ENCODE measurements at places on chromosomes 4 and X.

GRCh38 chr4:58265734-58266133 is 1155.5 kb upstream of the IGFBP7 start:
- no peak for DNase-seq

DNA sequence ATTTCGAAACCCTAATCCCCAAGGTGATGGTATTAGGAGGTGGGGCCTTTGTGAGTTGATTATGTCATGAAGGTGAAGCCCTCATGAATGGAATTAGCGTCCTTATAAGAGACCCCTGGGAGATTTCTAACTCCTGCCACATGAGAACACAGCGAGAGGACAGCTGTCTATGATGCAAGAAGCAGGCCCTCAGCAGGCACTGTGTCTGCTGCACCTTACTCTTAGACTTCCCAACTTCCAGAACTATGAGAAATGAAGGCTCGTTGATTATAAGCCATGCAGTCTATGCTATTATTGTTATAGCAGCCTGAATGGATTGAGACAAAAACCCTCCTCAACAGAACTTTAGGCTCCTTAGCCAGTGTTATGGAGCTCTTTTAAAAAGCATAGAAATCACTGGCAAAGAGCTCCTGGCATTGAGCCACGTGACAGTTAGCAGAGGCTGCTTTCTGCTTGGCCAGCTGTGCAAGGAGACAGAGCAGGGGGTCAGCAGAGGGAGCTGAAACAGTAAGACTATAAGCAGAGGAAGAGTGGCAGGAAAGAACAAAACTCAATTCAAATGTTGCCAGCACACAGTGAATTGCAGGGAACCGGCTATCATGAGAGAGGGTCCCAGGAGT is 219.2 kb upstream of the FAT1 start:
- DNase-seq: no peak

GRCh38 chr4:26268246-26268645 is 52.6 kb upstream of the RBPJ start:
- no peak for DNase-seq

DNA sequence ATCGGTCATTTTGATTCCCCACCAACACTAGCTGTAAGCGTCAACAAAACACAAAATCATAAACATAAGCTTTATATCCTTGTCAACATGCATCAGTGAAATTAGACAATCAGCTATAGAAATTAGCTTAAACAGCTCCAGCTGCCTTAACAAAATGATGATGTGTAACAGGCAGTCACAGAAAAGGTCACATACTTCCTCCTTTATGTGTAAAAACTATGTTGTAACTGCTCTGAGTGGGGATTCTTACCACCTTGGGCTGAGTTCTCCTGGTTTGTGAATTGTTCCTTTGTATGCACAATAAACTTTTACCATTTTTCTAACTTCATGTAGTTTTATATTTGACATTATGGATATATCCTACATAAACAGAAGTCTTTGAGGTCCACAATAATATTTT is 73.9 kb upstream of the MAP9 start:
- DNase-seq: no peak

GRCh38 chr4:153467897-153468262 is 1.7 kb downstream of the TMEM131L start:
- DNase-seq: no peak

DNA sequence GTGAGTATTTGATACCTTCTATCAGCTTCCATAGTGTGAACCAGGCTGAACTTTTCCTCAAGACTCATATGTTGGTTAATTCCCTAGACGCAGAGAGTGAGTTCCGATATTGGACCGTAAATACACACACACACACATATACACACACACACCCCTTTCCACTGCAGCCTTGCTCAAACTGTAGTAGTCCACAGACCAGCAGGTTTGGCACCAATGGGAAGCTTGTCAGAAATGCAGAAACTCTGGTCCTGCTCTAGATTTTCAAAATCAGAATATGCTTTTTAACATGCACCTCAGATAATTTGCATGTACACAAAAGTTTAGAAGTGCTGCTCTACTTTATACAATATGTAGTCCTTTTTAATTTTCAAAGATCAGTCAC is 27.6 kb upstream of the ZNF280C start:
- no peak for DNase-seq

DNA sequence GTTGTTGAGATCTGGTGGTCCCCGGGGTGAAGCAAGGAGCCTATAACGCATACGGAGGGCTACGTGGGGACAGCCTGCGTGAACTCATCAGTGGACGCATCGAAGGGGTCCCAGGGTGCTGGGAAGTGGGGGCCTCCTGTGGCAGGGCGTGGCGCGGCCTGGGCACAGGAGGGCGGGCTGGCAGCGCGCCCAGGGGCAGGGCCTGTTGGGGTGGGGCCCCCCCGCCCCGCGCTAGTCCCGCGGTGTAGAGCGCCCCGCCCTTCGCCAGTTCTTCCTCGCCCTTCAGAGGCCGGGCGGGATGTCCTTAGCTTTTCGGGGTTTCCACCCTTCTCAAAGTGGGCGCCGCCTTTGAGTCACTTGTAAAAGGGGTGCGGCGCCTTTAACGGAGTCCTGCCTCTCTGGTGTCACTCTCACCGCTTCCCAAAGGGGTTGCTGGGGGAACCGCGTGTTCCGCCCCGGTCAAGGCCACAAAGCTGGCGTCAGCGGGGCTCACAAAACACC is 632 bp downstream of the PLP2 start:
- no peak for DNase-seq

- no peak for DNase-seq
Measured at GRCh38 chr4:100359441-100359840, 158.4 kb downstream of the EMCN start.

DNA sequence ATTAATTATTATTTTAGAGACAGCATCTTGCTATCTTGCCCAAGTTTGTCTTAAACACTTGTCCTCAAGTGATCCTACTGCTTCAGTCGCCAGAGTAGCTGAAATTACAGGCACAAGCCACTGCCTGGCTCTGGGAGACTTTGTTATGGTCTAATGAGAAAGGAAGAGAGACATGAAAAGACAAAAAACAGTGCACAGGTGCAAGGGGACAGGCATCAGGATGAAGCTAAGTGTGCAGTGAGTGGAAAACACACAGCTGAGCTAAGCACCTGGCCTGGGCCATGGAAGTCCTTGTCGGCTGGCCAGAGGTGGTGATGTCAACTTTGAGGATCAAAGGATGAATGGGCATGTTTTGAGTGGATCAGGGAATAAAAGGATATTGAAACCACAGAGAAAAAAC is 102.7 kb downstream of the HS3ST1 start:
- DNase-seq: no peak

DNA sequence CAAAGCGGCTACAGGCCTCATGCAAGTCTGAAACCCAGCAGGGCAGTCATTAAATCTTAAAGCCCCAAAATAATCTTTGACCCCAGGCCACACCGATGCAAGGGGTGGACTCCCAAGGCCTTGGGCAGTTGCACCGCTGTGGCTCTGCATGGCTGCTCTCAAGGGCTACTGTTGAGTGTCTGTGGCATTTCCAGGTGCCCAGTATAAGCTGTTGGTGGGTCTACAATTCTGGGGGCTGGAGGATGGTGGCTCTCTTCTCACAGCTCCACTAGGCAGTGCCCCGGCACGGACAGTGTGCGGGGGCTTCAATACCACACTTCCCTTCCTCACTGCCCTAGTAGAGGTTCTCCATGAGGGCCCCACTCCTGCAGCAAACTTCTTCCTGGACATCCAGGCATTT is 60.1 kb downstream of the NWD2 start:
- DNase-seq: no peak

GRCh38 chr4:145041378-145041777 is 56.6 kb downstream of the ANAPC10 start:
- DNase-seq: no peak

GRCh38 chrX:31445542-31445941 is 373.7 kb upstream of the FTHL17 start:
- no peak for DNase-seq

GRCh38 chrX:118528071-118528737 is 32.6 kb downstream of the DOCK11 start:
- no peak for DNase-seq

DNA sequence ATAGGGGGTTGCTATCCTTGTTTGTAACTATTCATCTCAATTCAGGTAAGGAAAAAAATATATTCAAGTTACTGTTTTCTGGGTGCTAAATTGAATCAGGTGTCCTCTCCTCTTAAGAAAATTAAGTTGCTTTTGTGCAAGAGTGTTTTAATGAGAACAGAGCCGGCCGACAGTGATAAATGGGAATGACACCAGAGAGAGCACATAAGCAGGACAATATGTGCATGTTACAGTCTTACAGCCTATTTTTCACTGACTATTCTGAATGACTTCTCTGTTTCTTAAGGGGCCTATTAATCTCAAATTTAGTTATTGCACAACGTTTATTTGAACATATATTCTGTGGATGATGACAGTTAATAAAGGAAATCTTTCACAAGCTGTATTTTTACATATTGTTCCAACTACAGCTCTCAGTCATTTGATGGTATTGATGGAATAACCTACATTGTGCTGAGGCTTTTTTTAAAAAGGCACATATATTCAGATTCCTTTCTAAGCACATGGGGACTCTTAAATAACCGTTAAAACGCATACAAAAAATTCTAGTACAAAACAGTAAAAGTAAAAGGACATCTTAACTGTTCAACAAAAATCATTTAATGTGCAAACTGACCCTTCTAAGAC is 68.4 kb downstream of the SLC10A7 start:
- no peak for DNase-seq

DNA sequence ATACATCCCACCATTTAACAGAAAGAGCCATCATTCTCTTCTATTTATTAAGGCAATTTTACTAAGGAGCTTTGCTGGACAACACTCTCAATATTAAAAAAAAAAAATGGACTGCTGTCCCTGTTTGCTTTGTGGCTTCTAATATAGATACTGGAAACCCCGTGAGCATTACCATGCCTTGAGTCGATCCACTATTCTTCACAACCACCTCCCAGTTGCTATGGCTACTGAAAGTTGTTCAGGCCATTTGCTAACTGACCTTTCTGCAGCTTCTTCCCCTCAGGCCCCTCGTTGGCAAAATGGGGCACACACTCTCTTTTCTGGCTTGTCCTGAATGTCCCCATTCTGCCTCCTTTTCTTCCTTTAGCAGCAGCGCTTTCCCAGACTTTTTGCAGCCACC is 340.4 kb downstream of the NR3C2 start:
- no peak for DNase-seq

GRCh38 chr4:136690360-136690759 is 841.9 kb downstream of the PCDH18 start:
- DNase-seq: no peak

- DNase-seq: no peak
Measured at GRCh38 chrX:151984328-151984727, 9.9 kb upstream of the GABRE start.

GRCh38 chr4:141802333-141802732 is 165.9 kb downstream of the IL15 start:
- no peak for DNase-seq

- DNase-seq: no peak
Measured at GRCh38 chr4:168739886-168740285, 243.0 kb downstream of the PALLD start.

DNA sequence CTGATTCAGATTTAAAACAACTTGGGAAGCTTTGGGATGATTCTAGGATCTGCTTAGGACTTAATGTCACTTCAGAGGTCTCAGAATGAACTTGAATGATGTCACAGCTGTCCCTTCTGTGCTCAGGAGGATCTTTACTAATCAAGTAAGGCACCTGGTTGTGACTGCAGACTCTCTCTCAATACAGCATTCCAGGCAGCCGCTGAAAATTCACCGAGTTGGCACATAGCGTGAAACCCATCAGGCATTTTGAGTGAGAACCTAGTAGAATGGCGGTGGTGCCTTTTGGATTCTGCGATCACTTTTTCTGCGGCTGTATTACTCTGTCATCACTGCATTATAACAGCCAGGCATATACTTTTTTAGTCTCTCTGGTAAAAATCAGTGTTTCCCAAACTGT is 16.5 kb downstream of the SNX25 start:
- DNase-seq: no peak

DNA sequence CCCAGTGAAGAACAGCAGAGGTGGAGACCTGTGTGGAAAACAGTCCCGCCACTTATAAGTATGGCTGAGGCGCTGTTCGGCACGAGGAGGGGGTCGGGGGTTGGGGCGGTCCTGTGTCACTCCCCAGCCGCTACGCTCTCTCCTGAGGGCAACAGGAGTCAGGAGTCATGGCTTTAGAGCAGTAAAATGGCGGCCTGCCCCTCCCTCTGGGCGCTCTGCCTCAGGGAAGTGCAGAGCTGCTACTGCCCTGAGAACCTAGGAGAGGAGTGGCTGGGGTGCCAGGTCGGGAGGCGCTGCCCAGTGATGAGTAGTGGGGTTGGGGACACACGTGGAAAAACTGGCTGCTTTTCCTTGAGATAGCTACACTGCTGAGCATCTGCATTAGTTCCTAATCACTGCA is 551.2 kb upstream of the AMOT start:
- DNase-seq: no peak

- no peak for DNase-seq
Measured at GRCh38 chr4:177008836-177009501, 216.2 kb upstream of the VEGFC start.

DNA sequence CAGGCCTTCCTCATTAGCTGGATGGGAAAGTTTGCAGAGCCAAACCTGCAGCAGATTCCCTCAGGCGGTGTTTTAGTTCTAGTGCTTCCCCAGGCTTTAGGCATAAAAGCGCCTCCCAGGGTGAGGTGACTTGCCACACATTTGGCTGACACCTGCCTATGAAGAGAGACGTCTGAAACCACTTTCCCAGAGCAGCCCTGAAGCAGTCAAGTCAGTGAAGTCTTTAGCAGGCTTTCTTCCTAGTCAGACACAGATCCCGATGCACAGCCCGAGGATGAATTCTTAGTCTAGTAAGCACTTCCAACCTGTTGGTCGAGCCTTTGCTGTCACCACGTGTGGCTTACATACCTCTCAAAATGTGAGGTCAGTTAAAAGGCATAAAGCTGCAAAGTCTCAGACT is 484.1 kb downstream of the SMARCA1 start:
- no peak for DNase-seq

DNA sequence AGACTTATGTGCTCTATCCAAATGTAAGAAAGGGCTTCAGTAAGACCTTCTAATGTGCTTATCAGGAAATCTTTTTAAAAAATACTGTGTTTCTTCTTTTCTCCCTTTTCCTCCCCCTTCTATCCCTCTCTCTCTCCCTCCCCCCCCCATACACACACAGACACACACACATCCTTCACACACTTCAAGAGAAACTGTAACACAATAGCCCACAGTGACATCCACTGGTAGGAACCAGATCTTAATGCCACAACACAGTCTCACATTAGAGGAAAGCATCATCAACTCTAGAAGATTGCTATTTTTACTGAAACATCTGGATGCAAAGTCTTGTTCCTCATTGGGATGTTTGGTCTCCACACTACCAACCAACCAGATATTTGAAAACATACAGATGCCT is 4.6 kb downstream of the PCDH19 start:
- no peak for DNase-seq

GRCh38 chr4:105148356-105148755 is 1.7 kb downstream of the TET2 start:
- no peak for DNase-seq

Measured in left lung (tissue), 14 donors.